ENCODE measurements at places on chromosomes 3 and 15.

GRCh38 chr3:42367903-42368302 lies 42.5 kb downstream of the LYZL4 start:
- ATAC-seq, result no peak

- ATAC-seq, result no peak
These were observed 234.9 kb upstream of the TPM1 start for GRCh38 chr15:62807539-62808130.

DNA sequence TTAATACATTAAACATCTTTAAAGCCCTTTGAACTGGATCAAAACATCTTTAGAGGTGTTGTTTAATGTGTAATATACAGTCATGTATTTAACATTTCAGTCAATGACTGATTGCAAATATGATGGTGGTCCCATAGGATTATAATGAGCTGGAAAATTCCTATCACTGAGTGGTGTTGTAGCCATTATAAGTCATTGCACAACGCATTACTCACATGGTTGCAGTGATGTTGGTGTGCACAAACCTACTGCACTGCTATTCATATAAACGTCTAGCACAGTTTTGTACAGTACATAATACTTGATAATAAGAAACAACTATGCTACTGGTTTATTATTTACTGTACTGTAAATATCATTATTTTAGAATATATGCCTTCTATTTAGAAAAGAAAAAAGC lies 75.6 kb downstream of the DTWD1 start:
- no peak for ATAC-seq

DNA sequence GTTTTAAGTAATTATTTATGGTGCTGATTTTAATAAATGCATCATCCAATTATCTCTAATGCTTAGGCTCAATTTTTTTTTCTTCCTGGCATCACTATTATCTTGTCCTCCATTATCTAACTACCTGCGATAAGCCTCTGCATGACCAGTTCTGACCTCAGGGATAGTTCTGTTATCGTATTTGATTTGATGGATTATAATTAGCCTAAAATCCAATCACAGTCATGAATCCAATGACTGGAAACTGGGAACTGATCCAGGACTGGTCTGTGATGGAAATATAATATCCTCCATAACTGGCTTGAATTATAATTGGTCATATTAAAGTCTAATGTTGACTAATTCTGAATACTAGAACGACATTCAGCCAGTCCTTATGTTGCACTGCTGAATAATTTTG lies 1.1 kb downstream of the MYH15 start:
- ATAC-seq, result no peak

All from motor neuron (in vitro differentiated cells).